ENCODE measurements at places on chromosomes 6 and 20. TPM values are rescaled to one million over a fixed set of nuclear protein-coding genes. Genes with fewer than 3 reads are reported as not detected.

The RPS6KA2 gene
- 3.1 TPM for polyA plus RNA-seq

The LTA gene
- not detected for polyA plus RNA-seq

The ZSCAN12 gene
- polyA plus RNA-seq = 8.4 TPM

The HRH3 gene
- 0.06 TPM for polyA plus RNA-seq

The RAET1L gene
- not detected for polyA plus RNA-seq

The PPP1R14C gene
- polyA plus RNA-seq = 14.3 TPM

The DYNLT2 gene
- polyA plus RNA-seq = 0.89 TPM

DNA sequence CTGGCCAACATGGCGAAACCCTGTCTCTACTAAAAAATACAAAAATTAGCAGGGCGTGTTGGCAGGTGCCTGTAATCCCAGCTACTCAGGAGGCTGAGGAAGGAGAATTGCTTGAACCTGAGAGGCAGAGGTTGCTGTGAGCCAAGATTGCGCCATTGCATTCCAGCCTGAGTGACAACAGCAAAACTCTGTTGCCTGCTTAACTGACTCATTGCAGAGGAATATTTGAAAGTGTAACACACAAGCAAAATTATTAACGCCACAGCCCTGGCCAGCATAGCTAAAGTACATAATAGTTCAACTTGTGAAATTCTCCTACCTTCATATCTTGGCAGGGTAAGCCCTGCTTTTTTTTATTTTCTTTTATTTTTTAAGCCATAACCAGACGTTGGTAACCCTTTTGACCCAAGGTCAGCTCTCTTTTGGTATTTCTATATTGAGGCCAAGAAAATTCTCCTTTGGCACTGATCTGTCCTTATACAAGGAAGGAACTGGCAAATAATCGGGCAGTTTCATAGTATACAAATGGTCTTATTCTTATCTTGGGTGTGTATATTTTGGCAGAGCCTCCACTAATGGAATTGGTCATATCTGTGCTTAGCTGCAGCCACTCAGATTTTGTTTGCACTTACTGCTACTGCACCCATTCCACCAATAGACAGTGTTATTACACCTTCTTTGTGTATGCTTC, 4.0 kb upstream of the ADGRF5 start:
- no peaks in the 10 kb centered on the region for H3K4me1 ChIP-seq

DNA sequence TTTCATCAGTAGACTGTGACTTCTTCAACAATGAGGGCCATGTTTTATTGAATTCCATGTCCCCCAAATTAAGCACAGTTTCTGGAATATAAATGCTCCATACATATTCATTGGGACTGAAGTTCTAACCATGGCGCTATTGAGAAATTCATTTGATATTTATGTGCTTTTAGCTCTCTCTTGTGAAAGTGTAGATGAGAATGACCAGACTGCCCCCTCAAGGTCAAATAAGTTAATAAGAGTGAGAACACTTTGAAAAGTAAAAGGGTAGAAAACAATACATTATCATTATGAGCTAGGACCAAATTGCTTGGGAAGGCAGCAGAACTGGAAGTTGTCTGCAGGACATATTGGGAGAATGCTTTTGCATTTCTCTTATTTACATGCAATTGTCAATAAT, 597.9 kb downstream of the EPM2A start:
- no peak for DNase-seq
- no peak overlapping the region for H3K4me3 ChIP-seq
- H3K27ac ChIP-seq = no peak overlapping the region
- no peaks in the 10 kb centered on the region for H3K36me3 ChIP-seq
- H3K4me1 ChIP-seq = no peaks in the 10 kb centered on the region

- H3K4me3 ChIP-seq = no peak overlapping the region
- H3K27ac ChIP-seq = no peak overlapping the region
- no peaks in the 10 kb centered on the region for H3K36me3 ChIP-seq
- no peaks in the 10 kb centered on the region for H3K4me1 ChIP-seq
- DNase-seq = no peak
These were observed 22.7 kb upstream of the HECA start for GRCh38 chr6:139112146-139112545.

- no peaks in the 10 kb centered on the region for H3K4me1 ChIP-seq
- DNase-seq = no peak
- H3K4me3 ChIP-seq = no peak overlapping the region
- H3K27me3 ChIP-seq = no peaks in the 10 kb centered on the region
These were observed 216.0 kb downstream of the GJA1 start for GRCh38 chr6:121651420-121651819.

- H3K36me3 ChIP-seq = no peaks in the 10 kb centered on the region
- H3K4me3 ChIP-seq = no peak overlapping the region
- DNase-seq = peak; percentile 26
- no peak overlapping the region for H3K27ac ChIP-seq
- H3K27me3 ChIP-seq = no peaks in the 10 kb centered on the region
These were observed 9.8 kb downstream of the FOXQ1 start for GRCh38 chr6:1321738-1322137.

DNA sequence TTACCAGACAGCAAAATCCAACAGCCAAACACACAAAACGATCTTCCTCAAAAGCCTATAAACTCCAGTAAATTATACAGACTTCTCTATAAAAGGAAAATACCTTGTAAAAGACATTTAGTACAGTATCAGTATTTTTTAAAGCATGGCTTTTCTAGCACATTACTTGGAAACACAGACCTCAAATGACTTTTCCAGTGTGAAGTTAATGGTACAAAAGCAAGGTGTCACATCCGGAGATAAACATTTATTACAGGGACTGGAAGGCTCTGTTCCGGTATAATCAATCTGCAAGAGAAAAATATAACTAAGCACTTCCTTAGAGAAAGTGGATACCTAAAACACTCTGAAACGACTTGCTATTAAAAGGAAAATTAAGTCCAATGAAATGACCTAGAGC, 17.1 kb downstream of the TMEM30A start:
- H3K36me3 ChIP-seq = peaks cover 2% of the 10 kb centered on the region
- H3K4me3 ChIP-seq = no peak overlapping the region
- no peak overlapping the region for H3K27ac ChIP-seq
- no peaks in the 10 kb centered on the region for H3K27me3 ChIP-seq
- DNase-seq = peak; percentile 37

DNA sequence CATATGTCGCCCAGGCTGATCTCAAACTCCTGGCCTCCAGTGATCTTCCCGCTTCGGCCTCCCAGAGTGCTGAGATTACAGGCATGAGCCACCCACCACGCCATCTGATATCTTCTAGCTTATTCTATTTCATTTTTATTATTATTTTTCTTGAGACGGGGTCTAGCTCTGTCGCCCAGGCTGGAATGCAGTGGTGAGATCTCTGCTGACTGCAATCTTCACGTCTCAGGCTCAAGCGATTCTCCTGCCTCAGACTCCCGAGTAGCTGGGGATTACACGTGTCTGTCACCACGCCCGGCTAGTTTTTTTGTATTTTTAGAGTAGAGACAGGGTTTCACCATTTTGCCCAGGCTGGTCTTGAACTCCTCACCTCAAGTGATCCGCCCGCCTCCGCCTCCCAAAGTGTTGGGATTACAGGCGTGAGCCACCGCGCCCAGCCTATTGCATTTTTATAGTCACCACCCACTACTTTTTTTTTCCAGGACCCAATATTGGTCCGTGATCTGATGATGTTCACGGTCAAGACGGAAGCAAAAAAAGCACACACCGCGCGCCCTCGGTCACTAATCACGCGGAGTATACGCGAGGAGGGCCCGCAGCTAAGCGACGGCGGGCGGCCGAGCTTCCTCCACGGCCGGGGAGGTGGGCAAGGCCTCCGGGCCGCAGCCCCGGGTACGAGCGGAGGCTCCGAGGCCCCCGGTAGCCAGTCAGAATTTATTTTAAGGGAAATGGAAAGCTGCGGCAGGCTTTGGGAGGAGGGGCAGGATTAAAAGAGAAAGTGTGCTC, 1.1 kb upstream of the LSM14B start:
- peaks cover 22% of the 10 kb centered on the region for H3K36me3 ChIP-seq
- peaks cover 3% of the 10 kb centered on the region for H3K4me1 ChIP-seq
- peak overlapping the region; percentile 66 for H3K4me3 ChIP-seq

GRCh38 chr20:14543040-14543439, 205.6 kb upstream of the FLRT3 start:
- no peak overlapping the region for H3K4me3 ChIP-seq
- H3K27me3 ChIP-seq = no peaks in the 10 kb centered on the region
- peaks cover 5% of the 10 kb centered on the region for H3K4me1 ChIP-seq
- H3K27ac ChIP-seq = no peak overlapping the region
- H3K36me3 ChIP-seq = no peaks in the 10 kb centered on the region

- no peak for DNase-seq
- no peaks in the 10 kb centered on the region for H3K27me3 ChIP-seq
- H3K4me3 ChIP-seq = no peak overlapping the region
- H3K4me1 ChIP-seq = no peaks in the 10 kb centered on the region
These were observed 33.4 kb downstream of the SNX5 start for GRCh38 chr20:17935186-17935585.

DNA sequence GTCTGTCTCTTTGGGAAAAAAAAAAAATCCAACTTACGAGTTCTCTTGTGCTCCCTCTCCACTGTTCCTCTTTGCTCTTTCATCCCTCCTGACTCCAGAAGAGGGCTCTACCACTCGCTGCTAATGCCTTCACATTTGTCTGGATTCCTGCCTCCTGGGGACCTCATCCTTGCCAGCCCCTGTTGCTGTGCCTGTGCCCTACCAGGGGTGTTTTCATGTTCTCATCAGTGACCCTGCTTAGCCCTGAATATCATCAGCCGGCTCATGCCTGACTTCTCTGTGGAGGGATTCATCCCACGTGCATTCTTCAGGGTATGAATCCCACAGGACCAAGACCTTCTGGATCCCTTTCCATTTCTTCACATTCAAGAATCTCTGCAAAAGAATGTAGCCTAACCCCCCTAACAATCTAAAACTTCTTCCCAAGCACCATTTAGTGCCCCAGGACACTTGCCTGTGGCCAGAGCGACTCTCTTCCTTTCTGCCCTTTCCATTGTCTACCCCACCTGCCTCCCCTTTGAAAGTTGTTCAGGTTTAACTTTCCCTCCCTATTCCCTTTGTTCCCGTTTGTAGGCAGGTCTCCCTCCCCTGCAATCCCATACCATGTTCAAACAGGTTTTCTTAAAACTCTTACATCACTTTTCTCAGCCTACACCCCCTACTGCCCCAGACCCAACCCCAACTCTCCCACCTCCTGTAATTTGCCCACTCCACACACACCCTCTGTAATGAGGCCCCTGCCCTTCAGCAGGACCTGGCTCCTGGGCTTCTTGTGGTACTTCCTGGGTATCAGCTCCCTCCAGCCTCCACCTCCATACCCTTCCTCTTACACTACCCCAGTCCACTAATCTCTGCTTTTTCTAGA, 50.2 kb downstream of the RREB1 start:
- no peak overlapping the region for H3K27ac ChIP-seq
- H3K36me3 ChIP-seq = no peaks in the 10 kb centered on the region
- H3K27me3 ChIP-seq = no peaks in the 10 kb centered on the region
- DNase-seq = no peak
- no peak overlapping the region for H3K4me3 ChIP-seq

GRCh38 chr6:103280417-103280816, 1579.3 kb downstream of the HACE1 start:
- no peaks in the 10 kb centered on the region for H3K4me1 ChIP-seq
- no peaks in the 10 kb centered on the region for H3K36me3 ChIP-seq
- no peak overlapping the region for H3K27ac ChIP-seq
- DNase-seq = no peak
- no peak overlapping the region for H3K4me3 ChIP-seq

DNA sequence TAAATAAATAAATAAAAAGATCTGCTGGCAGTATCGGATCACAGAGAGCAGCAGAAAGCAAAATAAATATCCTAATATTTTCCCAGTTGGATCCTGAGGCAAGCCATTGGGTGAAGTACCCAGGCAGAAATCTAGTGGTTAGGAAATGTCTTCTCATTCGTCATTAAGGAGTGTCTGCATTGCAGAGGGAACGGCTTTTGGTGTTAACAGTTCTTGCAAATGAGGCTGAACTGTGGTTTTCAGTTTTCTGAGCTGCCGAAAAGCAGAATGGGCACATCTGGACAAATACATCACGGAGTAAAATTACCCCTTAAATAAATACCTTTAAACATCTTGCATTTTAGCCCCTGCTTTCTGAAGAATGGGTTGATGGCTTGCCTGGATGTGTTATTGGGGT, 82.3 kb upstream of the MPC1 start:
- H3K4me3 ChIP-seq = no peak overlapping the region
- H3K27ac ChIP-seq = no peak overlapping the region
- no peaks in the 10 kb centered on the region for H3K4me1 ChIP-seq

GRCh38 chr6:31970604-31971271, 1.2 kb downstream of the DXO start:
- no peaks in the 10 kb centered on the region for H3K27me3 ChIP-seq
- H3K27ac ChIP-seq = peak overlapping the region; percentile 94
- no peak for DNase-seq
- peaks cover 65% of the 10 kb centered on the region for H3K36me3 ChIP-seq
- H3K4me1 ChIP-seq = peaks cover 19% of the 10 kb centered on the region

GRCh38 chr6:146914489-146915483, 289.4 kb upstream of the STXBP5 start:
- DNase-seq = peak; percentile 33
- no peak overlapping the region for H3K4me3 ChIP-seq
- no peaks in the 10 kb centered on the region for H3K36me3 ChIP-seq
- peak overlapping the region; percentile 70 for H3K27ac ChIP-seq

GRCh38 chr20:14210146-14210545, 127.3 kb downstream of the FLRT3 start:
- no peaks in the 10 kb centered on the region for H3K27me3 ChIP-seq
- no peak overlapping the region for H3K4me3 ChIP-seq
- H3K4me1 ChIP-seq = no peaks in the 10 kb centered on the region
- H3K36me3 ChIP-seq = no peaks in the 10 kb centered on the region

DNA sequence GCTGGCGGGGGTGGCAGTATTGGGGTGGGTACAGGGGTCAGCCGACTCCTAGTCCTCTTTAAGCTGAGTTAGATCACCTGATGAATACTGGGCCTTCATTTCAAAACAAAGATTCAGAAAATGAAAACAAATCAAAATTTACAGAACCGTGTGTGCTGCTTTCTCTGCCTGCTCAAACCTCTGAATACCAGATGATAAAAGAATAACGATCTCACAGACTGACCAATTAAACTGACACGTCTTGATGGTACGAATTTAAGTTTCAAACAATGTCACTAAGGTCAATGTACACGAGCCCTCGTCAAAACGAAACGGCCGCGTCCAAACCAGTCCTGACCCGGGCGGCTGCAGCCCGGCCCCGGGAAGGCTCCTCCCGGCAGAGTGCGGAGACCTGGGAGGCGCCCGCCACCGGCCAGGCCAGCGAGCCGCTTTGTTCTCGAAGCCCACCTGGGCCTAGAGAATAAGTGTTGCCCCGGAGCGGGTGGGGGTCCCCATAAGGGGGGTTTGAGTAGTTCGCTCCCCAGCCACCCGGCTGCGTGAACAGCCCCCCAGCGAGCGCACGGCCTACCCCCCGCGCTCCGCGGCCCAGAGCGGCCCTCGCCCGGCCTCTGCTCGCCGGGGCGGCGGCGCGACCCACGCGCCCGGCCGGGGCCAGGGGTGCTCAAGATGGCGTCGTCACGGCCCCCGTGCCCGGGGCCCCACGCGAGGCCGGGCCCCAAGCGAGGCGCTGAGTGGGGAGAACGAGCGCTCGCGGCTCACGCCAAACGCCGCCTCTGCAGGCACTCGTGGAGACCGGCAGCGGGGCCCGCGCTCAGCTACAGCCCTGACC, 728 bp downstream of the PSMA7 start:
- H3K36me3 ChIP-seq = peaks cover 18% of the 10 kb centered on the region
- H3K4me3 ChIP-seq = peak overlapping the region; percentile 58
- peaks cover 11% of the 10 kb centered on the region for H3K4me1 ChIP-seq
- DNase-seq = no peak
- H3K27me3 ChIP-seq = no peaks in the 10 kb centered on the region

- no peaks in the 10 kb centered on the region for H3K4me1 ChIP-seq
- H3K27ac ChIP-seq = no peak overlapping the region
- no peaks in the 10 kb centered on the region for H3K27me3 ChIP-seq
- H3K4me3 ChIP-seq = no peak overlapping the region
These were observed 33.3 kb upstream of the THBS2 start for GRCh38 chr6:169286961-169287360.

GRCh38 chr20:63963784-63964301, 5.9 kb downstream of the ZNF512B start:
- no peak overlapping the region for H3K27ac ChIP-seq
- peaks cover 71% of the 10 kb centered on the region for H3K36me3 ChIP-seq
- H3K4me3 ChIP-seq = no peak overlapping the region
